ENCODE measurements at places on chromosomes 6 and 20.
A peak's percentile ranks its signal among the peaks of the same experiment; 100 is the strongest.

DNA sequence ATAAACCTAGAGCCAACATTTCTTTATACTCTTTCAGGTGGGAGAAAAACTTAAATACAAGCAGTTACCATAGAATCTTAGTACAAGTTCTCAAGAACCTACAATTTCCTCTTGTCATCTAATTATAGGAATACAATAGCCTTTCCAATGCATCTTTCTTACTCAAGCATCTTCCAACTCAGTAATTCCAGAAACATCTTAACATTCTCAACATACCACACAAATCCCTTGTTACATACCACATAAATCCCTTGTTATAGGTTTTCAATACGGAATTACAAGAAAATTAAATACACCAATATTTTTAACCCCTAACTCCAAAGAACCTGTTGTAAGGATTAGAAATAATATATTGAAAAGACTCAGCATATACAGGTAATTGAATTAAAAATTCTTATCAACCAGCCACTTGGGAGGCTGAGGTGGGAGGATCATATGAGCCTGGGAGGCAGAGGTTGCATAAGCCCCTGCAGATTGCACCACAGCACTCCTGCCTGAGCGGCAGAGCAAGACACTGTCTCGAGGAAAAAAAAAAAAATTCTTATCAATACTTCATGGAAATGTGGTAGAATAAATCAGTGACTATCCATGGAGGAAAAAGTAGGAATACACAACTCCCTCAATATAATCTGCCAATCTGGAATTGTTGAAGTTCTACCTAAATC, 127.5 kb upstream of the CCDC28A start:
- DNase-seq = no peak

GRCh38 chr6:19860235-19860877, 23.2 kb downstream of the ID4 start:
- DNase-seq = peak; percentile 82

DNA sequence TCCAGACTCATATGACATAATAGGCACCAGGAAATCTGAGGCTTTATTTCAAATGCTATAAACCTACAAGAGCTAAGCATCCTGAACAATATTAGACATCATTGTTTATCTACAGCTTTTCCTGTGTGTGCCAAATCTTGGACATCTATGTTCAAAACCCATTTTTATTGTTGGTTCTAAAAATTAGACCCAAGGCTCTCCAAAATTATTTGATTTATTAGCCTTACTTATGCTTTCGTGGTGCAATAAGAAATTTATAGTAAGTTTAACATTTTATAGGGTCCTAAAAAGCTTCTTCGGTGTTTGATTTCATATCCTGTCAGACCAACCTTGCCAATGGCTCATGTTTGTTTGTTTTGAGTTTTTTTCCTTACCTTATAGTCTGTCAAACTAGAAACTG, 1014.5 kb upstream of the MANEA start:
- DNase-seq = no peak

- no peak for DNase-seq
These were observed 20.6 kb upstream of the FABP7 start for GRCh38 chr6:122758927-122759334.

GRCh38 chr6:4802312-4802935, 26.2 kb downstream of the CDYL start:
- no peak for DNase-seq

DNA sequence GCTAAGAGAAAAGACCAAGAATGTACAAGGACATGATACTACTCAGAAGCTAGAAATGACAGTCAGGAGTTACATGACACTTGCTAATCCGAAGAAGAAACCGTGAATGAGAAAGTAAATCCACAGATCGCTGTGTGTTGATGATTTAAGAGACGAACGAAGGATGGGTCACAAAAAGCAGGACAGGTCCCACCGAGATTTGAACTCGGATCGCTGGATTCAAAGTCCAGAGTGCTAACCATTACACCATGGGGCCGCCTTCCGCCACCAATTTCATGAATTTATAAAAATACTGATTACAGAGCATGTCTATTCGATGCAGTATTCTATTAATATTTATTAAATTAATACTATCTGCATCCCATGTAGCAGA, 54.0 kb upstream of the BTN3A2 start:
- DNase-seq = peak; percentile 78

GRCh38 chr6:119333707-119334295, 15.8 kb downstream of the MAN1A1 start:
- DNase-seq = peak; percentile 41

DNA sequence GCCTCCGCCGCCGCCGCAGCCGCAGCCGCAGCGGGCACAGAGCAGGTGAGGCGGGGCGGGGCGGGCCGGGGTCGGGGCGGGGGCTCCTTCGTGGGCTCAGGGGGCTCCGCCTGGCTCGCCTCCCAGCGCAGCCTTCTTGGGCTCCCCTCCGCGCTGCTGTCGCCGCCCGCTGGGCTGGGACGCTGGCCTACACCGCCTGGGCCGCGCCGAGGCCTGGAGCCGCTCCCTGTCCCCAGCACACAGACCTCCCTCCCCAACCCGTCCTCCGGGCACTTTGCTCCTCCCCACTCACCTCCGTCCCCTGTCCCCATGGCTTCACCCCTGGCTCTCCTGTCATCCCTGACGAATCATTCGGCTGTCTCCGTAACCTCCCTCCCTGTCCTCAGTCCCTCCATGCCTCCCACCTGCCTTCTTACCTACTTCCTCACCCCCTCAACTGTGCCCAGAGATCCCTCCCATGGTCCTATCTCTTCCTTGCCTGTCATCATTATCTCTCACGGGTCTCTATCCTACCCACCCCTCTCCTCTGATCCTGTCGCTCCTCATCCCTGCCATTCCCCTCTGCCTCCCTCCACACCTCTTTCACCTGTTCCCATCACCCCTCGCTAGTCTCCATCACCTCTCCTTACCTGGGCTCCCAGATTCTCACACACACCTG, 512 bp downstream of the TTBK1 start:
- DNase-seq = peak; percentile 47

GRCh38 chr6:35973670-35974222, 50.7 kb downstream of the SLC26A8 start:
- no peak for DNase-seq

DNA sequence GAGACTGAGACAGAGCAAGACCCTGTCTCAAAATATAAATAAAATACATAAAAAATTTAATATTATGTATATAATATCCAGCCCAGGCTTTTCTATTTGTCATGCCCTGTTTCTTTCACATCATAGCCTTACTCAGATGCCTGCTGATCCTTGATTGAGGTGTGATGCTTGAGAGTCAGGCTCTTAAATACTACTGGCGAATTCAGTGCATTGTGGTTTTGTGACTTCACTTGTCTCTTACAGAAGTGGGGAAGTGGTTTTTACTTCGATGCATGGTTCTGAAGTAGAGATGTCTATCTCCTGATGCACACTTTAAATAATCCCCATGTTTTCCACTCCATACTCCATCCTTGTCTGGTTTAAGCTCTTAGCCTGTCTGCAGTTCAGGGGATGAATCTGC, 29.1 kb downstream of the ASXL1 start:
- no peak for DNase-seq

- no peak for DNase-seq
These were observed 57.5 kb downstream of the MKKS start for GRCh38 chr20:10376270-10377075.

GRCh38 chr6:125529061-125529460, 220.4 kb upstream of the HEY2 start:
- no peak for DNase-seq

DNA sequence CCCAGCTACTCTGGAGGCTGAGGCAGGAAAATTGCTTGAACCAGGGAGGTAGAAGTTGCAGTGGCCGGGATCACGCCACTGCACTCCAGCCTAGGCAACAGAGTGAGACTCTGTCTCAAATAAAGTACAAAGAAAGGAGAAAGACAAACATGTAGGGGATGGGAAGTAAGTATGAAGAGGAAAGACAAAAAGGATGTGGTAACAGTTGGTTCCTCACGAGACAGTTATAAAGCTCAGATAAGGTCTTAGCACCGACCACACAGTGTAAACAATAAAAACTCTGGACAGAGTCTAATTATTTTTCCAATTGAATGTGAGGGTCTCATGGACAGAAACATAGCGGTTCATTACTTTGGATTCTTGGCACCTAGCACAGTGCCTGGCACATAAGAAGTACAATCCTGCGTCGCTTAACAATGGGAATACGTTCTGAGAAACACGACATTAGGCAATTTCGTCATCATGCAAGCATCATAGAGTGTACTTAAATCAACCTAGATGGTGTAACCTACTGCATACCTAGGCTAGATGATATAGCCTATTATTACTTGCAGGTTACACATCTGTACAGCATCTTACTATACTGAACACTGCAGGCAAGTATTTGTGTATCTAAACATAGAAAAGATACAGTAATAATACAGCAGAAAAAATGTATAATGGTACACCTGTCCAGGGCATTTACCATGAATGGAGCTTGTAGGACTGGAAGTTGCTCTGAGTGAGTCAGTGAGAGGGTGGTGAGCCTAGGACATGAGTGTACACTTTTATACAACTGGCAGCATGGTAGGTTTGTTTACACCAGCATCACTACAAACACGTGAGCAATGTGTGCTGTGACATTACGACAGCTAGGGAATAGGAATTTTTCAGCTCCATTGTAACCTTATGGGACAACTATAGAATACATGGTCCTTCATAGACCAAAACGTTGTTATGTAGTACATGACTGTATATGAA, 38.2 kb downstream of the MBOAT1 start:
- peak; percentile 10 for DNase-seq

DNA sequence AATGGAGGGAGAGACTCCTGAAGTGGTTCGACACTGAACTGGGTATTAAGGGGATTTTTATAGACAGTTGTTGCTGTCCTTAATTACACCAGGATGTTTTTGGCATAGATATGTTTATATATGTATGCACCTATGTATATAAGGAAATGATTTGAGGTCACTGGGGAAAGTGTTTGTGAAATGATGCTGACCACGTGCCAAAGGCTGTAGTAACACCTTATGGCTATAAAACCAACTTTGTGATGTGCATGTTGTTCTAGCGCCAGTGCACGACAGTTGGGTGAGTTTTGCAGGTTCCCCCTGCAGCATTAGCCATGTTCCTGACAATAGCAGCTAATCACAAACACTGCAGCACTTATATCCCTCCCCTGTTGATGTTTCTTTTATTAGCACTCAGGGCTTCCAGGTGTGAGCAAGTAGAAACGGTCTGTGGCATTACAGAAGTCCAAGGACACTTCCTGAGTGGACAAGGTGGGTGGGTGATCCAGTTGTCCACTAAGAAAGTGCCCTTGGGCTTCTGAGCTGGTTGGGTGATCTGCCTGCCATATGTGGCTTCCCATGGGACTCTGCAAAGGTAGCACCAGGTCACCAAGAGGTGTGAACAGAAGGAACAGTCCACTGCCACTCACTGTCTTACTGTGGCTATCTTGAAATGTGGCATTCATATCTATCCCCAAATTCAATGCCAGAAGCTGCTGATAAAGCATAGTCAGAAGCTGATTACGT, 63.0 kb upstream of the RBM24 start:
- DNase-seq = no peak

DNA sequence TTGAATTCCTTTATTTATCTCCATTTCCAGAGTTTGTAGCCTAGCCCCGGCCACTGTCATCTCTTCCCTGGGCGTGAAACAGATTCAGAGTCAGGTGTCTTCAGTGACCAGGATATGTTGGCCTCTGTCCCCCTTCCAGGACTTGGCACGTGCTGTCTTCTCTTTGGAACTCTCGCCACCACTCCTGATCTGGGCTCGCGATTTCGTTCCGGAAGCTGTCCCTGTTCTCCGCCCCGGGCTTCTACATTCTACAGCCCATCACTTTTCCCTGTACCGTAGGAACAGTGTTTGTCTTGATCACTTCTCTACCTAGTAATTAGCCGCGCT, 739 bp downstream of the GSS start:
- DNase-seq = peak; percentile 80

- no peak for DNase-seq
These were observed 21.9 kb upstream of the TULP1 start for GRCh38 chr6:35534407-35535170.

- no peak for DNase-seq
These were observed 261.3 kb downstream of the SOD2 start for GRCh38 chr6:159431750-159432149.

DNA sequence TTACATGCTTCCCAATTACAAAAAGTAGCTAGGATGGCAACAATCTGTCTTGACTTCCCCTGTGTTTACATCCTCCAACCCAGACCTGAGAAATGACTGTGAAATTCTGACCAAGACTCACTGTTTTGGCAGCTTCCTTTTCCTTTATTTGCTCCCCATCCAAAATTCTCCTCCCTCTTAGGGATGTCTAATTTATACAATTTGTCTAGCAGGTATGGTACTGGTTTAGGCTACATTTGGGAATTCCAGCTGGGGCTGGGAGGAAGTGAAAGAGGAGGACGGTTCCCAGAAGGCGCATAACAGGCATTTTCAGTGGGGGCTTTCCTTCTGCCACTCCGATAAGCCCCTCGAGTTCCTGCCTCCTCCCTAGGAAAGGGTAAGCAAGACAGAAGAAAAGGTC, 231.5 kb upstream of the BTBD3 start:
- peak; percentile 51 for DNase-seq

DNA sequence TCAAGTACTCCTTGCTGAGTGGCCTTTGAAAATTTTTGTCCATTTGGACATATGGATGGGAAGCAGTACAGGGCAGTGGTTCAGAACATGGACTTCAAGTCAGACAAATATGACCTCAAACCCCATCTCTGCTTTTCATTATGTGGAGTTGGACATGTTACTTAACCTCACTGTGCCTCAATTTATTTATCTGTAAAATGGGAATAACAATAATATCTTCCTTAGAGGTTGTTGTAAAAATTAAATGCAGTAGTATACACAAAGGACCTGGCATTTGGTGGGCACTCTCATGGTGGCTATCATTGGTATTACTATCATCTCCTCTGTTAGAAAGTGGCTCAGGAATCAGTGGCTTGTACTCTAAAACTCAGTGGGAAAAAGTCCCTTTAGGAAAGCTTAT, 204.0 kb upstream of the MYLIP start:
- no peak for DNase-seq

- DNase-seq = no peak
These were observed 78.5 kb upstream of the EYA2 start for GRCh38 chr20:46816097-46816496.

GRCh38 chr6:169558774-169559441, 142.9 kb downstream of the WDR27 start:
- no peak for DNase-seq

DNA sequence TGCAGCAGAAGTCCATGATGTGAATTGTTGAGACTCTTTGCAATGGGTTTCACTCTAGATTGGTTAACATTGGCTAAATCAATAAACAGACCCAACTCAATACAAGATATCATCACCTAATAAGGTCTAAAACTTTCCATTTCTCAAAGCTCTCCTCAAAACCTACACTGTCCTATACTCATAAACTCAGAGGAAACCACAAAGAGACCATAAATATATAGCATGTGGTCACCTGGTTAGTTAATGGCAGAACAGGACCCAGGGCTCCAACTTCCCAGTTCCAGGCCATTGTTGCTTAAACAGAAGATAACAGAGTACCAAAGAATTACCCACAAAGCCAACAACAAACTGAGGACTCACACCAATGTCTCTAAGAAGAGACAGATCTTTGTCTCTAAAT, 12.0 kb downstream of the RTN4IP1 start:
- no peak for DNase-seq

- no peak for DNase-seq
These were observed 13.3 kb downstream of the IRF4 start for GRCh38 chr6:404685-405423.

GRCh38 chr6:105431226-105431625, 28.3 kb upstream of the PREP start:
- DNase-seq = peak; percentile 64

All from DMS53 (cell line).